A172 (cell line): ENCODE measurements at places on chromosomes 11 and 22. TPM values are rescaled to one million over a fixed set of nuclear protein-coding genes. Genes with fewer than 3 reads are reported as not detected.

ATXN10 gene
- 53.5 and 80.1 TPM in 2 replicates for total RNA-seq

- DNase-seq = peak; percentile 15
These were observed 245.8 kb downstream of the ETS1 start for GRCh38 chr11:128341280-128342248.

RRM1 gene
- 251 and 260 TPM in 2 replicates for total RNA-seq

APOL1 gene
- total RNA-seq = 10.7 and 12.1 TPM in 2 replicates

ABTB2 gene
- total RNA-seq = 0.72 and 0.93 TPM in 2 replicates

NCF4 gene
- not detected in 2 replicates for total RNA-seq

- DNase-seq = peak; percentile 62
These were observed 75.5 kb downstream of the PACSIN2 start for GRCh38 chr22:42939451-42939881.

C22orf42 gene
- total RNA-seq = not detected in 2 replicates

DNA sequence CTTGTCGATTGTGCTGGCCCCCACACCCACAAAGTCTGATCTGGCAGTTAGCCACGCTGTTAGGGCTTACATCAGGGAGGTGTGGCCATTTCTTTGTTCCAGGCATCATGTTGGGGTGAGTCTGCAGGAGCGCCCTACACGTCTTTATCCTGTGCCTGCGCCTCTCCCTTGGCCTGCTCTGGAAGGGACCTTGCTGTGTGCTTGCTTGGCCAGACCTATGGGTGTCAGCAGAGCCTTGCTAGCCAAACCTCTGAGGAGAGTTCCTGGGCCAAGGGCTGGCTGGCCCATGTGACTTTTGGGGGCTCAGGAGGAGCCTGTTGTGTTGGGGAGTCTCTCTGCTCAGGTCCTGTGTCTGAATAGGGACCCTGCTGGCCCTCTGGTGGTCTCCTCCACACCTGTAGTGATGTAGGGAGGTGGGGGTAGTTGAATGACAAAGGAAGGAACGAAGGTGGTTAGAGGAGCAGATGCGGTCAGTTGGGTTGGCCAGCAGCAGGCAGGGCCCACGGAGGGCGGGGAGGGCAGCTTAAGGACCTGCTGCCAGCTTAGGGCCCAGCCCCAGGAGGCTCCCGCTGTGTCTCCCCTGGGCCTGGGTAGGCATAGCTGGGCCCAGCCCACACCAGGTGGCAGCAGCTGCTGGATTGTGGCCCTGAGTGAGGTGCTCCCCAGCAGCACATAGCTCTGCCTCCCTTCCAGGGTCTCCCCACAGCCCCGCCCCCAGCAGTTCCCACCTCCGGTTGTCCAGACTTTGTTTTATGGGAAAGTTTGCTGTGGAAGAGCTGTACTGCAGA is 7.9 kb downstream of the PPIL2 start:
- DNase-seq = no peak

CCND1 gene
- 422 and 522 TPM in 2 replicates for total RNA-seq

UBQLN3 gene
- total RNA-seq = not detected in 2 replicates

DNA sequence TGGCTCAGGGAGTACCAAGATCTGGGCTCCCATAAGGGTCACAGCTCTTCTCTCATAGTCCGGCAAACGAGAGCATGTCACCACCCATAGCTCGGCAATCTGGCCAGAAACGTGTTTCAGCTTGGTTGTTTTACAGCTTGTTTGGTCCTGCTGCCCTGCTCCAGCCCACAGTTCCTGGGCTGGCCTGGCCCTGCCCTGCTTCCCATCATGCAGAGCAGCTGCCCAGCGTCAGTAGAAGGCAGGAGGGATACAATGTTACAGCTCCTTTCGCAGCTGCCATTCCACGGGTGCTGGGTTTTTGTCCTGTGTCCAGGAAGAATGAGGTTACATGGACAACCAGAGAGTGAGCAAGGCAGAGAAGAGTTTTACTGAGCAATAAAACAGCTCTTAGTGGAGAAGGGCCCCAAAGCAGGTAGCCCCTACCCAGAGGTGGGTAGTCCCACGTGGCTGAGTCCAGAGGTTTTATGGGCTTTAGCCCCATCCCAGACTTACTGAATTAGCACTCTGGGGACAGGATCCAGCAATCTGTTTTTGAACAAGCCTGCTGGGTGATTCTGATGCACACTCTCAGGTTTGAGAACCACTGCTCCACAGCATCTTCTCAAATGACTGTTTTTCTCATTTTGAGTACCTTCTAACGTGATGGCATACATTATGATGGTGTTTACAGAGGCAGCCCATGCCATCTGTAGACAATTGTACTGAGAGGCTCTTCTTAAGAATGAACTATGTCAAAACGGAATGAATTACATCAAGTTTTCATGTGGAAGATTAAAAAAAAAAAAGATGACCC is 5.8 kb upstream of the MS4A18 start:
- no peak for DNase-seq

HBB gene
- total RNA-seq = not detected in 2 replicates

LRRC55 gene
- not detected in 2 replicates for total RNA-seq

GRCh38 chr11:121212536-121213361 is 79.8 kb upstream of the SC5D start:
- DNase-seq = no peak

GRCh38 chr11:47843361-47844055 is 4.6 kb downstream of the NUP160 start:
- no peak for DNase-seq

KCNJ5 gene
- 0.21 and 0.46 TPM in 2 replicates for total RNA-seq

GRCh38 chr11:35658020-35658948 is 4.3 kb upstream of the TRIM44 start:
- no peak for DNase-seq

- no peak for DNase-seq
These were observed 7.7 kb downstream of the DRD2 start for GRCh38 chr11:113467545-113467944.

- DNase-seq = no peak
These were observed 71.7 kb downstream of the TBC1D22A start for GRCh38 chr22:46834021-46834737.

CALCB gene
- total RNA-seq = not detected in 2 replicates

PKP3 gene
- total RNA-seq = 39.8 and 44.0 TPM in 2 replicates

DNA sequence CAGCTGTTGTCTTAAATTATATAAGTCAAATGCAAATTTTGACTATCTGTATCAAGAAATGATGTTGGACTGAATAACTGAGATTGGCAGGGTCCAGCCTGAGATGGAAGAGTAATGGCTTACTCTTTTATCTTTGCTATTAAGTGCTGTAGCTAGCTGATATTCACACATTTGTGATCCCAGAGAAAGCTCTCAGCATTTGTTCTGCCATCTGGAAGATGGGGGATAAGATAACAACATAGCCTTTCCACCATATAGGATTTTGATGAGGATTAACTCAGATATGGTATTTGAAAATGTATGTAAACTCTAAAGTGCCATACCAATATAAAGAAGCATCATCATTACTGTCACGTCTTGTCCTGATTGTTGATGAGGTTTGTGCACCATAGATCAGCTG is 1063.2 kb upstream of the TENM4 start:
- no peak for DNase-seq

DNA sequence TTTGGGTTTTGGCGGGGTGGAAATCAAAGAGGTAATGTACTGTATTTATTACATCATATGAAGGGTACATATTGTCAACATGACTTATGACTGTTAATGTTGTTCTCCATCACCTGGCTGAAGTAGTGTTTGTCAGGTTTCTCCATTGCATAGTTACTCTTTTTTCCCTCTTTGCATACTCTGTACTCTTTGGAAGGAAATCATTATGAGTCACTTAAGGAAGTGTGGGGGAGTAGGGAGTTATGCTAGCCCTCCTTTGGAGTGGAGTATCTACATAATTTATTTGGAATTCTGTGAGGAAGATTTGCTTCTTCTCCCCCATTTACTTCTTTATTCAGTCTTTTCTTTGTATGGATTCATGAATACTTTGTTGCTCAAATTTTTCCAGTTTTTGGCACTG is 3.6 kb upstream of the PGR start:
- no peak for DNase-seq

DNA sequence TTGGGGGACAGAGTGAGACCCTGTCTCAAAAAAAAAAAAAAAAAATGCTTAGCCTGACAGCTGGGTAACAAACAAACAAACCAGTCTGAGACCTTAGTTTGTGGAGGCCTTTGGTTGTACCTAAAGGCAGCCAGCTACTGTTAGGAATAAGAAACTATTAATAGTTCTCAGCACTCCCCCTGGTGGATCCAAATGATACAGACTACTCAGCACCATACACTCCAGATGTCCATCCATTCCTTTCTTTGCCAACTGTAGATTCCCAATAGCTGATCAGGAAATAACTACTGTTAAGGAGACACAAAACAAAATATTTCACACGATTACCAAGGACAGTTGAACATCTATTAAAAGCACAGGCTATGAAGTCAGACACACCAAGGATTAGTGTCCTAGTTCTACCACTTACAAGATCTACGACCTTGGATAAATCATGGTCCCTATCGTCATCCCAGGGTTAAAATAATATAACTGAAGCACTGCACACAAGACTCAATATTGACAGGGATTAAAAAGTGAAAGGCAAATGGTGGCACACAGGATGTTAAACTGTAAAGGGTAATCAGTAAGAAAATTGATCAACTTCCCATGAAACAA is 17.2 kb downstream of the CLDN25 start:
- peak; percentile 54 for DNase-seq

DNA sequence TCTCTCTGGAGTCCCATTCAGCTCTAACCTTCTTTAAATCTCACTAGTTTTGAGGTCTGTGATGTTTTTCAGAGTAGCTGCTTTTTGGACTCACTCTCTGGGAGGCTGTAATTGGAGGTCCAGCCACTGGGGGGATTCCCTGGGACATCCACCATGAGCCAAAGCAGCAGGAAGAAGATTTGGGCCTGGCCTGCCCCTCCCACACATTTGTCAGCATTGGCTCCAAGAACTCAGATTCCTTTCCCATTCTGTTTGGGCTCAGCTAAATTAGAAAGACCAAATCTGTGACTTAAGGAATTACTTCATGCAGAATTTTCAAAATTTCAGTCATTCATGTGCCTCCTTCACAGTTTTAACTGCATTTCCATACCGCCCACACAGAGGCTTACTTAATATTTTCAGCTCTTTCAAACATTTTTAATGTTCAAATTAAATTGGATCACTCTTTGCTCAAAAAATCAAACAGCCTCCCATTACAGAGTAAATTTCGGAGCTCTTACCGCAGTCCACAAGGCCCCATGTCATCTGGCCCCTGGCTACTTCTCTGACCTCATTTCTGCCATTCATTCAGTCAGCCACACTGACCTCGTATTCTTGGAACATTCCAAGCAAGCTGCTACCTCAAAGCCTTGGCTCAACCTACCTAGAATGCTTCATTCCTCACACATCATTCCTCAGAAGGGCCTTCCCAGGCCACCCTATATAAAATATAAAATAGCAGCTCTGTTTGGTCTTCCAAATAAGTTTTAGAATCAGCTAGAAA is 54.5 kb upstream of the RRAS2 start:
- no peak for DNase-seq

SHANK2 gene
- 0.02 TPM in 2 replicates for total RNA-seq

SLC6A5 gene
- total RNA-seq = not detected in 2 replicates

- DNase-seq = peak; percentile 89
These were observed 7.2 kb downstream of the AHNAK start for GRCh38 chr11:62539238-62539925.

- no peak for DNase-seq
These were observed 32.7 kb downstream of the FAM83F start for GRCh38 chr22:40027191-40028097.

GRCh38 chr11:88119561-88119960 is 55.7 kb downstream of the RAB38 start:
- DNase-seq = no peak

DNA sequence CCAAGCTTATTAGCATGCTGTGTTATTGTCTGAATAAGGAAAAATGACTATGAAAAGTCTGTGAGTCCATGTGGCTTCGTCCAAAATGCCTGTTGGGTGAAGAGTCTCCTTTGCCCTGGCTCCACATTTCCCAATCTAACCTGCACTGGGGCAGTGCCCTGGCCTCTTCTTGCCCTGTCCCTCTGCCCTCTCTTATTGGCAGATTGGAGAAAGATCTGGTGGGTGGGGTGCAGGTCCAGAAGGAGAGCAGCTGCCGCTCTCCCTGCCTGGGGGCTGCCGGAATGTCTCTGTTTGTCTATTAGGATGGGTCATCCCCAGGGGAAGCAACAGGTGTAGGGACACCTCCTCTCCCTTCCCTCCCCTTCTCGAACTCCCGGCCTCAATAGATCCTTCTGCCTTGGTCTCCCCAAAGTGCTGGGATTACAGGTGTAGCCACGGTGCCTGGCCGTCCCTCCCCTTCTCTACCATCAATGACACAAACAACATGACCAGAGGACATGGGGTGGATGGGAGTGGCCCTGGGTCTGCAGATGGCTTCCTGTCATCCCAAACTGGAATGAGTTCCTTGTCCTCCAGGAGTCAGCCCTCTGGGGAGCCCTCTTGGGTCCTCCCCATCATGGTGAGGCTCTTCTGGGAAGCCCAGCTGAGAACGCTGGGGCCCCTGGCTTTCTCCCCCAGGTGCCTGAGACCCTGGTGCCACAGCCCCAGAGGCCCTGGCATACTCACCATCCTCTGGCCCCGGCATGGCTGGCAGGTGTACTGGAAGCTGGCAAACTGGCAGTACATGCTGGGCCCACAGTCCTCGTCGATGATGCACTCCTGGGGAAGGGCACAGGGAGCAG is 40.5 kb downstream of the DKK3 start:
- no peak for DNase-seq

DNA sequence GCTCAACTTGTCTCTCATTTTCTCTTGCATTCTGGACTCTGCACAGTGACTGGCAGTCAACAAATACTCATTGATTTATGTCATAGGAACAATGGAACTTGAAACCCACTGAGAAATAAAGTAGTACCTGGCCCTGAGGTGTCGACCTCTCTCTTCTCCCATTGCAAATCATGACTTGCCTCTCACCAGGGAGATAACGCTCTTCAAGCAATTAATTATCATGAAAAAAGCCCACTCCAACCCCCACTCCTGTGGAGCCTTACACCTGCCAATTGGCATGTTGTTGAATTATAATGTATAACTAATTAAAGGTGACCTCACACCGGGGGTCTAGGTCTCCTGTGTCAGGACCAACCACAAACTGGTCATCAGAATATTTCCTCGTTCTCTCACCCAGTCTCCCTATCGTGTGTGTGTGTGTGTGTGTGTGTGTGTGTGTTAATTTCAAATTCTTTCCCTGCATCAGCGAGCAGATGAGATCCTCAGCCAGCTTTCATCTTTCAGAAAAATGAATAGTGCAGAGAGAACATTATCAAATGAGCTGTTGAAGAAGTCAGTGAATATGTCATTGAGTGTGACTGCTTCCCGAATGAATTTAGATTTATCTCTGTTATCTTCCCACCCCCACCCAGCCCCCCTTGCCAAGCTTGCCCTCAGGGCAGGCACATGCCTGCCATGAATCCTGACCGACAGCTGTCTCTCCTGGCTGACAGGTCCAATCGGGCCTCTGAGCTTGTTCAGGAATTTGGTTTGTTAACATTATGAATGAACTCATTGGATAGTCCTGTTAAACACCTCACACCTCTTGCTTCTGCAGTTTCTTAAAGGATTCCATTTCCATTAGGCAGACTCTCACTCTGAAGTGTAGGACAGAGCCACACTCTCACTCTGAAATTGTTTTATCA is 357.4 kb downstream of the INSC start:
- no peak for DNase-seq
